ENCODE measurements at places on chromosomes 7 and 10.

- no peak for DNase-seq
Measured at GRCh38 chr10:25683344-25683743, 250.7 kb upstream of the MYO3A start.

GRCh38 chr7:116227678-116228239, 17.4 kb downstream of the TES start:
- no peak for DNase-seq

GRCh38 chr10:124588736-124589490, 127.3 kb downstream of the LHPP start:
- DNase-seq = no peak

DNA sequence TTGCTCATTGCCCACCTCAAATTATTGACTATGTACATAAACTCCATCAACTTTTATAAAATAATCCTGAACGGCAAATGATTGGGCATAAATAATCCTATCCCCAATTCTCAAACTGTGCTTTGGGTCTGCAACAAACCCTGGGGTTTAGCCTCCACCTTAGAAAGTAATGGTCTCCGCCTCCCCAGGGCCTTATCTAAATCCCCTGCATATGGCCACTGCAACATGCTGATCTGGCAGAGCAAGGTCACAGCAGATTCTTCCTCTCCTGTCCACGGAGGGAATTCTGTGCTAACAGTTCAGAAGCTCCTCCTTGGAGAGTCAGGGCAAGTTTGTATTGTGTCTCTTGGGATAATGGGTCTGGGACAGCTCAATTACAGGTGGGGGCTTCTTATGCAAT, 18.4 kb downstream of the FXYD4 start:
- DNase-seq = no peak

DNA sequence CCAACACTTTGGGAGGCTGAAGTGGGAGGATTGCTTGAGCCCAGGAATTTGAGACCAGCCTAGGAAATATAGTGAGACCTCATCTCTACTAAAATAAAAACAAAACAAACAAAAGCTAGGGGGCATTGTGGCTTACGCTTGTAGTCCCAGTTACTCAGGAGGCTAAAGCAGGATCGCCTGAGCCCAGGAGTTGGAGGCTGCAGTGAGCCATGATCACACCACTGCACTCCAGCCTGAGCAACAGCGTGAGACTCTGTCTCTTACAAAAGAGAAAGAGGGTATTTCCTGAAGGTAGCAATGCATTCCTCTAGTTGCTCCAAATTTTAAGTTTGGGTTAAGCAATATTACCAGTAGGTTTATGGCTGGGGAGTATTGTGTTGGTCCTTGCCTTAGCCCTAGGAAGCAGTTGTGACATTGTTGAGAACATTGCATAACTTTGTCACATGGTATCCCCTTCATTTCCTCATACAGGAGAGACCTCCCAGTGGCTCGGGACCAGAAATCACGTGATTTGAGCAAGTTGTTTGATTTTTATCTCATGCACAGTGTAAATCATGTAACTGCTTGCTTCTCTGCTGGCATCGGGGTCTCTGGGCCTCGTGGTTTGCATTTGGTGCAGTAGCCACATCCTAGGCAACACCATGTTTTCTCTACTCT, 23.3 kb upstream of the SMARCD3 start:
- no peak for DNase-seq

DNA sequence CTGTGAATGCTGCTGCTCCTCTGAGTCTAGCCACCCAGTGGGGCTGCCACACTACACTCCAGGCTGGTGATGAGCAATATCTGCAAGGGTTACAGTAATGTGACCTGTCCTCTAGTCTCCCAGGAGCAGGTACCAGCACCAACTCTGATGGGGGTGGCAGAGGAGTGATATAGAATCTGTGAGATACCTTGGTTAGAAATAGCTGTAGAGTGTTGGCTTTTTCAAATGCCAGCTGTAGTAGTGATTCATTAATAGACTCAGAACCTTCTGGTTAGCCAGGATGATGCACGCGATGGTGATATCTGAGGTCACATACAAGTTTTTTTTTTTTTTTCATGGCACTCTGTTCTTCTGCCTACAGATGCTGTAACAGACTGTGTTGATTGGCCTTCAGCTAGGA, 757.1 kb downstream of the INHBA start:
- DNase-seq = no peak

GRCh38 chr10:27529010-27529783, 25.1 kb downstream of the RAB18 start:
- no peak for DNase-seq

- no peak for DNase-seq
Measured at GRCh38 chr10:44650691-44651661, 260.2 kb upstream of the TMEM72 start.

- peak; percentile 9 for DNase-seq
Measured at GRCh38 chr7:124155432-124156022, 122.7 kb upstream of the TMEM229A start.

DNA sequence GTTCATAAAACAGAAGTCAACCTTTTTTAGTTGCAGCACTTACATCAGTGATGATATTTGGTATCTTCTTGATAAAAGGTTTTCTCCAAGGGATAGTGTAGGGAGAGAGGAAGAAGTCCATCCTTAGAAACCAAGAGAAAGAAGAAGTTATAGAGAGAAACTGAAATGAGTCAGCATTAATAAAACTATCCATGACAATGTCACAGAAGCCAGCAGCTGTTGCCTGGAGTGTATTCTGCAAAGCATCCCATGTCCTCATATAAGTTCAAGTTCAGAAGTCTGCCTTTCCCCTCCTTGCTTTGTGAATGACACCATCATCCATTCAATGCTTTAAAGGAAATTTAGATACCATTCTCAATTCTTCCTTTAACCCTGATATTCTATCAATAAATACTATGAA, 14.4 kb upstream of the COL1A2 start:
- DNase-seq = no peak

GRCh38 chr10:118812393-118812740, 57.6 kb upstream of the CACUL1 start:
- DNase-seq = no peak

GRCh38 chr7:148983200-148984146, 44.8 kb downstream of the PDIA4 start:
- peak; percentile 20 for DNase-seq

DNA sequence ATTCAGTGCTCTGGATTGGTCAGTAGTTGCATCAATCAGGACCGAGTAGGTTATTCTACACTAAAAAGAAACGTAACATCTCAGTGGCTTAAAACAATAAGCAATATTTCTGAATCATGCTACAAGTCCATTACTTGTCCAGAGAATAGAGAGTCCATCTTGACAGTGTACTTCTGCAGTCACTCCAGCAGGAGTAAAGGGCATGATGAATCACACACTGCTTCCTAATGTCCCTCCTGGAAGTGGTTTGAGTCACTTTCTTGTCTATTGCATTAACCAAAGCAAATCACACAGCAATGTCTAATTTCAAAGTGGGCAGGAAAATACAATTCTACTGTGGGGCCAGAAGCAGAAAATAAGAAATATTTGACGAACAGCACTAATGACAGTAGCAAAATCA, 124.8 kb downstream of the TSPAN12 start:
- no peak for DNase-seq

GRCh38 chr7:38542156-38542555, 89.0 kb downstream of the AMPH start:
- no peak for DNase-seq

DNA sequence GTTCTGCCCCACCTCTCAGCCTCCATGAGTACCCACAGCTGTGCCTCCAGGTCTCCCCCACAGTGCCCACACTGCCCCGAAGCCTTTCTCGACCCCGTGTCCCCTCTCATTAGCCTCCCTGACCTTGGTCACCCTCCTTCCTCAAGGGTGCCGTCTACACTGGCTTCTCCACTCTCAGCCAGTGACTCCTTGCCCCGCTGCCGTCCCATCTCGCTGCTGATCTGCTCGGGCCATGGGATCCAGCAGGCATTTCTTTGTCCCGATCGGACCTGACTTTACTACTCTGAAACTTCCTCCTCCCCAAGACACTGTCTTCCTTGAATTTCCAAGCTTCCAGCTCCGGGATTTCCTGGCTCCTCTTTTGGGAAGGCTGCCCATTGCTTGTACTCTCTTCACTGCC, 31.3 kb downstream of the FKBP6 start:
- no peak for DNase-seq

- DNase-seq = no peak
Measured at GRCh38 chr7:104908636-104909035, 105.4 kb upstream of the KMT2E start.

- no peak for DNase-seq
Measured at GRCh38 chr10:76766682-76767081, 870.9 kb downstream of the KCNMA1 start.

DNA sequence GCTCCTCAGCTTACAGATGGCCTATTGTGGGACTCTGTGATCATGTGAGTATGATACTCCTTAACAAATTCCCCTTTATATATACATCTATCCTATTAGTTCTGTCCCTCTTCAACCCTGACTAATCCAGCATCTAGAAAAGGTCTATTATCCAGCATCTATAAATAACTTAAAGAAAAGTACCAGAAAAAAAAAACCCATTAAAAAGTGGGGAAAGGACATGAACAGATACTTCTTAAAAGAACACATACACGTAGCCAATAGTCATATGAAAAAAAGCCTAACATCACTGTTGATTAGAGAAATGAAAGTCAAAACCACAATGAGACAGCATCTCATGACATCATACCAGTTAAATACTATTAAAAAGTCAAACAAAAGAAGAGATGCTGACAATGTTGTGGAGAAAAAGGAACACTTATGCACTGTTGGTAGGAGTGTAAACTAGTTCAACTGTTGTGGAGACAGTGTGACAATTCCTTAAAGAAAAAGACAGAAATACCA, 549.5 kb upstream of the GRM3 start:
- DNase-seq = no peak

GRCh38 chr10:104037261-104037951, 48.3 kb downstream of the COL17A1 start:
- no peak for DNase-seq

GRCh38 chr7:49564379-49564714, 209.1 kb upstream of the VWC2 start:
- DNase-seq = no peak

GRCh38 chr7:939843-940242, 14.6 kb downstream of the ADAP1 start:
- no peak for DNase-seq

DNA sequence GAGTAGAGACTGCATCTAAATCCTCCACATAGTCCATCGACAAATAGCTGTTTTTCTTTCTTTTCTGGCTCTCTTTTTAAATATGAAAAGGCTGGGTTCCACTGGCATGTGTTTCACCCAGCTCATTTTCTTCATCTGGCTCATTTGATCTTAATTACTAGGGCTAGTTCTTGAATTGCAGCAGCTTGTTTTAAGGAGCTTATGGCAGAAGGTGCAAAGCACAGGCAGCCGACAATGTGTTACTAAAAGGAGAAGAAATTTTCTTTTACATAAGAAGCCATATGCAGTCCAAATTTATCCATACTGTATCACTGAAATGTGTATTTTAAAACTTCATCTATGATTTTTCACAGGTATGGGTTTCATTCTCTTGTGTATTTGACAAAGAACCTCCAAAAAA, 205.6 kb upstream of the PTER start:
- no peak for DNase-seq

- no peak for DNase-seq
Measured at GRCh38 chr10:69636273-69636575, 6.2 kb downstream of the FAM241B start.

GRCh38 chr10:128929767-128930166, 537.3 kb upstream of the MGMT start:
- DNase-seq = no peak

GRCh38 chr7:140390466-140391190, 7.7 kb downstream of the SLC37A3 start:
- DNase-seq = no peak

- DNase-seq = no peak
Measured at GRCh38 chr7:34752929-34753328, 94.9 kb downstream of the NPSR1 start.

Measured in NCI-H187 treated with DMSO at 0.1 percent for 48 hours (cell line).